ENCODE measurements at places on chromosomes 1 and 21.

- no peak for DNase-seq
Observed at GRCh38 chr1:36199934-36200741, 24.1 kb upstream of the THRAP3 start.

- no peak for DNase-seq
Observed at GRCh38 chr1:59500950-59501742, 204.3 kb downstream of the FGGY start.

DNA sequence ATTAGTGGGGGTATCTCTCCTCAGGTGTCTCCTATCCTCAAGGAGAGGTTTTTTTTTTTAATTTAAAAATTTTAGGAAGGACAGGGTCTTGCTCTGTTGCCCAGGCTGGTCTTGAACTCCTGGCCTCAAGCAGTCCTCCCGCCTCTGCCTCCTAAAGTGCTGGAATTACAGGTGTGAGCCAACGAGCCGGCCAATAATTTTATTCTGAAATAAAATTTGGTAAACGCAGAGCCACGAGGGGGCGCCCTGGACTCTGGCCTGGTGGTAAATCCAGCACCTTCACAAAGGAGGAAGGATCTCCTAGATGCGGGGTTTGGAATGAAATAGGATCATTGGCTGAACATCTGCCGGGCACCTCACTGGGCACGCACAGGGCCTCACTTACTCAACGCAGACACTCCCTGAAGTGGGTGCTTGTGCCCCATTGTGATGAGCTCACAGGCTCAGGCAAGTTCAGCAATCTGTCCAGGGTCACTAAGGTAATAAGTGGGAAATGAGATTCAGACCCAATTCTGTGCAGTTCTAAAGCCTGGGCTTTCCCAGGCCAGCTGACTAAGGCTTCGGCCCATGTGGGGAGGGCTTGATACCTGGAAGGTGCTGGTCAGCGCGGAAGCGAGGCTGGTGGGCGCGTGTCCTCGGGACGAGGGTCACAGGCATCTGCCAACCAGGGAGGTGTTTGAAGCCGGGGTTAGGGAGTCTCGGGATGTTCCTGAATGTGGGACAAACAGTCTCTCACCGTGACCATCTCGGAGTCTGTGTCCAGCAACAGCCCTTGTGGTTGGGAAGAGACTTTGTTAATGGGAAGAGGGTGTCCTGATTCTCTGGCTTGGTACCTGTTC, 32.7 kb upstream of the ETV3 start:
- DNase-seq = peak; percentile 20

GRCh38 chr1:228083871-228084278, 1.4 kb downstream of the ARF1 start:
- no peak for DNase-seq

DNA sequence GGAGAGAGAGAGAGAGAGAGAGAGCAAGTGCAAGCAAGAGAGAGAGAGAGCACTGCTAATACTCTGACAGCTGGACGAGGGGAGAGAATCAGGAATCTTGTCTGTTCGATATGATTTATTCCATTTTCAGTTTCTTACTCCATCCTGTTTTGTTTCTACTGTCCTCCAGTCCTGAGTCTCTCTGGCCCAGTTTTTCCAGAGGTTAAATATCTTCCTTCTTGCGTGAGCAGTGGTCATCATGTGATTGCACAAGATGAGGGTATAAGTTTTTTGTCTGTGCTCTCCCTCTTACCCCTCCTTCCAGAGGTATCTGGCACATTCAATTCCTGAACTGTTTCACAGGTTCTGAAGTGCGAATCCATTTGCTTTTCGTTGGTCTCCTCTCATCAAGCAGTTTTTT, 16.8 kb downstream of the UBE2U start:
- no peak for DNase-seq

DNA sequence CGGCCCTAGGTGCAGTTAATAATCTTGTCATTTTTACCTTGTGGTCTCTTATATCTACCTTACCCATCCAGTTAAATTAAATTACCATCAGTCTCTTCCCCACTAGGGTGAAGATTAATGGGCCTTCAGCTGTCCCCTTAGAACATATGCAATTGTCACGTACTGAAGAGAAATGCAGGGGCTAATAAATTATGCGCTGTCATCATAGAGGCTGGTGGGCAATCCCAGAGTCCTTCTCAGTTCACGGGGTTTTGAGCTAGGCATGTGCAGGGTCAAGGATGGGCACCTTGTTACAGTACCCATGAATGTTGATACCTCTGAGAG, 35.8 kb downstream of the HLX start:
- DNase-seq = no peak

DNA sequence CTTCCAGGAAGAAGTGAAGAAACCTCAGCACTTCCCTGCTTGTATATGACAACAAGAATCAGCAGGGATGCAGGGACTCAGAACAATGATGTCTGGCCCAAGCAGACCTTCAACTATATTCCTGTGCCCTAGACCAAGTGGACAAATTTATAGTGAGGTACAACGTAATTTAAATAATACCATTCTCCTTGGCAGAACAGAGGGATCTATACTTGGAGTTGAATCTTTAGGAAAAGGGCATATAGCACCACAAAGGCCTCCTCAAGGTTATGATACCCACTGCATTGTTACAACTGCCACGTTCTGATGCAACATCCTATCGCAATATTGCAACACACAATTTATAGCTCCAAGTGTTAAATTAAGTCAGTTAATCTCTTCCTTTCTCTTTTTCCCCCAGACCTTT, 29.1 kb upstream of the GFI1 start:
- no peak for DNase-seq

DNA sequence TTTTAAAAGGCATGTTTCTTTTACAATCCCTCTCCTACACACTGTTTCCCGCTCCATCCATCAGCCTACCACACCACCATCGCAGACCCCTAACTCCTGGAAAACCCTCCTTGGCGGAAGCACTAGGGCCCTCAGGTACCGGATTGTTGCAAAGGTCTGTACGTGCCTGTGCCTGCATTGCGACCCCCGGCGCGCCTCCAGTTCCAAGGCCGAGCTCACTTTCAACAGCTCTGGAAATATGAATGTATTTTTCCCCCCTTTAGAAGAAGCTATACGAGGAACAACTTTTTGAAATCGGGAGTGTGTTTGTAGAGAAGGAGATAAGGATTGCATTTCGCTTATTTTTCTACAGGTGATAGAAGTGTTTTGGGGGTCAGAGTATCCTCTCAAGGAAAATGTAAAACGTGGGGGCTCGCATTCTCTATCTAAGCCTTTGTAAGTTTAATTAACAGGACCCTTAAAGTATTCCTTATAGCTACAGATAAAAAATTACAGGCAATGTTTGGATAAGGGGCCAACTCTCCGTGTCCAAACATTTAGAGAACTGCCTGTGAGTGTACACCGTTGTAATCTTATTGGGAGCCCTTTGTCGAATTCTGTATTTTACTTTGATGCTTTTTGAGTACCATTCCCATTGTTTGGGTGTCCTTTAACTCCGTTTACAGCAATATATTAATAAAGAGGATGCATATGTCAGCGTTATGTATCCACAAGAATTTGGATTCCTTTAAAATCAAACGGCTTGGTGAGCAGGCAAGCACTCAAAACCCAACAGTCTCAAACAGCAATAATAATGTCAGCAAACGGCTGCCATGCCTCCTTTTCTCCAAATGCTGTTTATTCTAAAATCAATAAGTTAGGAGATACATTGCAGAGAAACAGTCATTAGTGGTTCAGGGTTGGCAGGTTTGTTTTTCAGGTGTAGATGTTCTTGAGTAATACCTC, 5.9 kb downstream of the PRRX1 start:
- DNase-seq = no peak

DNA sequence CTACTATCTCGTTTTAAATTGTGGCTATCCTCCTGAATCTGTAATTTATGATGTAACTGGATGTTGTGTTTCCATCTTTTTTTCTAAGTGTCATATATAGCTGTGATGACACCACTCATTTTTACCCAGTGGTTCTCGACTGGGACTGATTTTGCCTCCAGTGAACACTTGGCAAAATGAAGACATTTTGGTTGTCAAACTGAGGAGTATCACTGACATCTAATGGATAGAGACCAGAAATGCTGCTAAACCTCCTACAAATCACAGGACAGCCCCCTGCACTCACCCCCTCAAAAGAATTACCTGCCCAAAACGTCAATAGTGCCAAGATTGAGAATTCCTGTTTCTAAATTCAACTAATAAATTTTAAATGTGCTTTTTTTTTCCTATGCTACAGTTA, 1.9 kb downstream of the TRMT13 start:
- peak; percentile 1 for DNase-seq

All from CD4-positive, alpha-beta T cell treated with Interleukin-21 for 1 hour (primary cell).